Aorta (tissue), 5 donors: ENCODE measurements at places on chromosomes 7 and 10.

- no peak for DNase-seq
Observed at GRCh38 chr7:100490483-100491191, 6.9 kb downstream of the NYAP1 start.

DNA sequence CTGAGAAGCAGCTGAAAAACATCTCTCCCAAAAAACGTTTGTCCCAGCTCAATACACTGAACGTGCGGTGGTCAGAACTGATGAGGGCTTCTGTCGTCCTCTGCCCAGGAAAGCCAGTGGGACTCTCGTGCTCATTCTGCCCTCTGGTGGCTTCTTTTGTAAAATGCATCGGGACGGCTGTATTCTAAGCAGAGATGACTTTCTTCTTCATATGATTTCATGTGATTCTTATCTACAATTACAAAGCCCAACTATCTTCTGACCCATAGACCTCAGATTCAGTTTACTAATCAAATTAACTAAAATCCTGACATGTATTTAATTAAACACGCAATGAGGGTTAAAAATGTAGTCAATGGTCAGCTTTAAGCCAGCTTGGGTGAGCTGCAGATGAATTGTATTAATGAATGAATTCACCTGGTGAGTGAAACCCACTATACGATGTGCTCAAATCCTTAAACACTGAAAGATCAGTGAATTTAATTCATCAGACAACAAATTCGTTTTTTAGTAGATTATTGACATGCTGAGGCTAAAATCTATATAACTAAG is 117.6 kb upstream of the FAM204A start:
- DNase-seq = no peak

GRCh38 chr10:4069491-4069890 is 284.5 kb upstream of the KLF6 start:
- DNase-seq = no peak

- no peak for DNase-seq
Observed at GRCh38 chr10:21184216-21184615, 287.1 kb upstream of the NEBL start.

DNA sequence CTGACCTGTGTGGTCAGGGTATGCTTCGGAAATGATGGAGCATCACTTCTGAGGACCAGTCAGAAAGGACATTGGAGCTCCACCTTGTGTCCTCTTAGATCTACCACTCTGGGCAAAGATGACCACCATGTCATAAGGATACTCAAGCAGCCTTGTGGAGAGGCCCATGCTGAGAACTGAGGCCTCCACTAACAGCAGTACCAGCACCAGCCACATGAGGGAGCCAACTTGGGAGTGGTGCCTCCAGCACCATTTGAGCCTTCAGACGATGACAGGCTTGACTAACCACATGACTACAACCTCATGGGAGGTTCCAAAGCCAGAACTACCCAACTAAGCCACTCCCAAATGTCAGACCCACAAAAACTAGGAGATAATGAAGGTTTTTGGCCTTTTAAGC is 116.0 kb downstream of the NPTX2 start:
- no peak for DNase-seq

GRCh38 chr10:115417585-115418265 is 324.6 kb downstream of the ATRNL1 start:
- DNase-seq = peak; percentile 18

DNA sequence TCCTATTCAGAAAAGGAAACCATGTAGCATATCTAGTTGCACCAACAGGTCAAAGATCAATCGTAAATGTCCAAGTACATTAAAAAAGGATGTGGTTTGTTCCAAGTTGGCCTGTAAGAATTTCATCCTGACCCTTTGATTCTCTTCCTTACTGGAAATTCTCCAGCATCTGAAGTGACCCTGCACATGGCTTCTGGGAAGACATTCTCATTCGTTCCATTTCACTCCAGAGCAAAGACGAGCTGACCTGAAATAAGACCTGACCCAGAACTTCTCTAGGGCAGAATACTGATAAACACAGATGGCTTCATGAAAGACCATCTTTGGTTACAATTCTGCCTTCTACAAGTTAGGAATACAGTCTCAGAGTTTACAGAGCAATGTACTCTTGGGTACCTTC is 39.8 kb downstream of the ASB4 start:
- no peak for DNase-seq

- peak; percentile 90 for DNase-seq
Observed at GRCh38 chr10:47311932-47312662, 10.2 kb upstream of the GDF2 start.

- no peak for DNase-seq
Observed at GRCh38 chr7:56003749-56004148, 39.4 kb downstream of the NIPSNAP2 start.

GRCh38 chr10:27390681-27391080 is 113.4 kb upstream of the RAB18 start:
- no peak for DNase-seq

GRCh38 chr7:148110097-148110868 is 480.3 kb upstream of the C7orf33 start:
- no peak for DNase-seq

GRCh38 chr10:124282326-124282725 is 136.4 kb downstream of the OAT start:
- peak; percentile 25 for DNase-seq

DNA sequence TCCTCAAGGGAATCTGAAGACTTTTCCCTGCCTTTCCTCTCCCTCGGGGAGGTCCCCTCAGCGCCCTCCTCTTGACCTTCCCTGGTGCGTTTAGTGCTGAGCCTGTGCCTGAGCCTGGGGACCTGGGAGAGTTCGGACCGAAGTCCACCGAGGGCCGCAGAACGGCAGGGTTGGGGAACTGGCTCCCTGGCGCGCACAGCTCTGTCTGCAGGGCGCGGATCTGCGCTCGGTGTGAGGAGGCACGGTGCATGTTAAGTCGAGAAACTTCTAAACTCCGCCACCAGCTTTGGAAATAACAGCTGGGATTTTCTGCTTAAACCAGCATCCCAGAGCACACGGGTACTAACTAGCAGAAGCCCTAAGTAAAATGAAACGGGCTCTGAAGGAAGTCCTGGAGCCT is 44.2 kb upstream of the SLC29A4 start:
- DNase-seq = no peak

GRCh38 chr7:44097064-44097932 is 6.8 kb upstream of the AEBP1 start:
- peak; percentile 62 for DNase-seq

GRCh38 chr7:92987095-92987494 is 130.7 kb downstream of the SAMD9 start:
- no peak for DNase-seq

GRCh38 chr10:44963772-44964633 is 4.4 kb downstream of the RASSF4 start:
- no peak for DNase-seq

DNA sequence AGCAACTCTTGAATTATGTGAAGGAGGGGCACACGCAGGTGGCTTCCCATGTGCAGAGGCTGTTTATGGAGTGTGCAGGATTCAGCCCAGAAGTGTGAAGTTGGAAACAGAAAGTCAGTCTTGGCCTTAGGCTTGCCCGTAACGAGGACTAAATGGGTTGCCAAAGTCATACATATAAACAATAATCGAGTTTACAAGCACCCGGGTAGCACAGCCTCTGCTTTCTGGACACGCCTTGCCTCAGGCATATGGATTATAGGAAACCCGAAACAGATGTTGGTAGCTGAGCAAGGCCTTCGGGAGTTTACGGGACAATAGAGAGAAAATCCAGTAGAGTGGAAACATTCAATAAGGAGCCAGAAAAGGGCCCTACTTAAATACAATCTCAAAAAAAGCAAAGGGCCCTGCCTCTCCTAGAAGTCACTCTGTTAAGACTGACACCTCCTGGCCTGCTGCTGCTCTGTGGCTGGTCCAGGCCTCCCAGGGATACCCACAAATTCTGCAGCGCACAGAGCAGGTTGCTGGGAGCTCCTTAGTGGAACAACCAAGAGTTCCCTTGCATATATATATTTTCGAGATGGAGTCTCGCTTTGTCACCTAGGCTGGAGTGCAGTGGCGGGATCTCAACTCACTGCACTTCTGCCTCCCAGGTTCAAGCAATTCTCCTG is 48.5 kb downstream of the SMKR1 start:
- no peak for DNase-seq

GRCh38 chr10:33235251-33235884 is 99.1 kb downstream of the NRP1 start:
- no peak for DNase-seq

DNA sequence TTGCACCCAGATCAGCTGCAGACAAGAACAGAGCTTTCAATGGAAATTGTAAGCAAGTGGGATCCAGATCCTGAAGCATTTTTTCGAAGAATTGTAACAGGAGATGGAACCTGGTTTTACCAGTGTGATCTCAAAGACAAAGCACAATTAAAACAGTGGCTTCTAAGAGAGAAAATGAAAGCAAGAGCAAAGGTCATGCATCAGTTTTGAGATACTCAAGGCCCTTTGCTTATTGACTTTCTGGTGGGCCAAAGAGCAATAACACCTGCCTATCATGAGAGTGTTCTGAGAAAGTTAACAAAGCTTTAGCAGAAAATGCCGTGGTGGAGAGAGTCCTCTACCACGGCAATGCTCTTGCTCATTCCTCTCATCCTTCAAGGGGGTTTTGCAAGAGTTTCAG is 194.8 kb downstream of the TMEM178B start:
- DNase-seq = no peak

GRCh38 chr7:135661311-135662122 is 797 bp upstream of the STMP1 start:
- no peak for DNase-seq

- DNase-seq = no peak
Observed at GRCh38 chr7:50723888-50724287, 58.8 kb downstream of the GRB10 start.

DNA sequence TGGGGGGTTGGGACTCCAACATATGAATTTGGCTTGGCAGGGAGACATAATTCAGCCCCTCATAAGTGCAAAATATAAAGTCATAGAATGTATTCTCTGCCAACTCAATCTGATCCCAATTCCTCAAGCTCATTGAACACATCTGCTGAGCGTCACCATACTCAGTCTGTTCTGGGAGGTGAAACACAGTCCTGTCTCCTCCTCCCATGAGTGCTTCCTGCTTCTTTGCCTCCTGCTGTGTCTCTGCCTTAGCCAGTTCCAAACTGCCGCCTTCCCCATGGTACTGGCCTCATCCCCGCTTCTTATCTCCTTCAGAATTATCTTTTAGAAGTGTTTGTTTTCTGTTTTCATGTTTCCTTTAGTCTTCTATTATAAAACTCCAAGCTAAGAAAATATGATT is 365.5 kb downstream of the TNS3 start:
- no peak for DNase-seq

DNA sequence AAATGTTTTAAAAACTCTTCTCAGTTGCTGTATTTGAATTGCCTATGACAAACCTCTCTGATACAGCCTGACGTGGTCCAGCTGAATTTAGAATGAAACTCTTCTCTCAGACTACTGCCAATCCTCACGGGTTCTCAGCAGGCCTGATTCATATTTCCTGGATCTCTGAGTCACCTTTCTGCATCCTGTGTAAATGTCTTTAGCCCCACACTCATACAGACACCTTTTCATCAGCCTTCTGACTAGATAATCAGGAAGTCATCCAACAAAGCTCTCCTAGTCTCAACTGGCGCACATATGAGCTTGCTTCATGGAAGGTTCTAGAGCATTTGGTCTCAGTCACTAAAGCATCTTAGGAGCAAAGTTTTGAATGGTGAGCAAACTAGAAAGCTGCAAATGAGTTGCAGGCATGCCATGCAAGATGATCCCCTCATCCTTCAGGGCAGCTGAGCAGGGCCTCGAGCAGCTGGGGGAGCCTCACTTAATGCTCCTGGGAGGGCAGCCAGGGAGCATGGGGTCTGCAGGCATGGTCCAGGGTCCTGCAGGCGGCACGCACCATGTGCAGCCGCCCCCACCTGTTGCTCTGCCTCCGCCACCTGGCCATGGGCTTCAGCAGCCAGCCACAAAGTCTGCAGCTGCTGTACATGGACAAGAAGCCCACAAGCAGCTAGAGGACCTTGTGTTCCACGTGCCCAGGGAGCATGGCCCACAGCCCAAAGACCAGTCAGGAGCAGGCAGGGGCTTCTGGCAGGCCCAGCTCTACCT is 182.8 kb downstream of the ARHGAP12 start:
- no peak for DNase-seq

- DNase-seq = no peak
Observed at GRCh38 chr7:116120839-116121238, 89.5 kb upstream of the TES start.

DNA sequence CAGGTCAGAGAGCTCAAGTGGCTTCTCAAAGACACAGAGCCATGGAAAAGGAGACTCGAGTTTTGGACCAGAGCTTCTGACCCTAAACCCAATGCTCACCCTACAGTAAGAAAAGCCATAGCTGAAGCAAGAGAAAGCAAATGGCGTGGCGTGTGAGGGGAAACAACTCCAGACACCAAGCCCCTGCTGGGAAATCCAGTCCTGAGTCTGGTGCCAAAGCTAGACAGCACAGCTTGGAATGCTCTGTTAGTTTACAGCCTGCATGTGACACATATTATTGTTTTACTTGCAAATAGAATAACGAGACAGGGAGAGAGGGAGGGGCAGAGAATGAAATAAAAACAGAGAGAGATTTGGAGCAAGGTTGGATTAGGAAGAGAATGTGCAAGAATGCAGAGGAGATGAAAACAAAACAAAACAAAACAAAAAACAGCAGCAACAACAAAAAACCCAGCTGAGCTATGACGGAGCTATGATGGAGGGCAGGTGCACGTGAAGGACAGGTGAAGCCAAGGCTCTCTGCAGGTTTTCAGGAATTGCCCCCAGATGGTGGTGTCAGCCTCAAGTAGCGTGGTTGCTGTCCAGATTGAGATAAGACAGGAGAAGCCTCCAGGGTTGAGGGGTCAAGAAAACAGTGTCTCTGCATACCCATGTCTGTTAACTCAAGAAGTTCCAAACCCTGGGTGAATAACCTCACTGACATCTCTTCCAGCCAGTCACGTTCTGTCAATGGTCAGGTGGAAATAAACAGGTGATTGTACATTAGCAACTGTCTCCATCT is 69.7 kb upstream of the LRRC18 start:
- no peak for DNase-seq

GRCh38 chr7:8261711-8262695 is at the start of gene ICA1:
Gene ICA1, minus strand, starts transcription at chr7:8262167. Its CDS starts 26,241 bp downstream, at chr7:8235926.
- peak; percentile 75 for DNase-seq

GRCh38 chr10:112956631-112957350 is 6.7 kb downstream of the TCF7L2 start:
- no peak for DNase-seq

GRCh38 chr7:82331234-82331633 is 112.3 kb downstream of the CACNA2D1 start:
- no peak for DNase-seq

DNA sequence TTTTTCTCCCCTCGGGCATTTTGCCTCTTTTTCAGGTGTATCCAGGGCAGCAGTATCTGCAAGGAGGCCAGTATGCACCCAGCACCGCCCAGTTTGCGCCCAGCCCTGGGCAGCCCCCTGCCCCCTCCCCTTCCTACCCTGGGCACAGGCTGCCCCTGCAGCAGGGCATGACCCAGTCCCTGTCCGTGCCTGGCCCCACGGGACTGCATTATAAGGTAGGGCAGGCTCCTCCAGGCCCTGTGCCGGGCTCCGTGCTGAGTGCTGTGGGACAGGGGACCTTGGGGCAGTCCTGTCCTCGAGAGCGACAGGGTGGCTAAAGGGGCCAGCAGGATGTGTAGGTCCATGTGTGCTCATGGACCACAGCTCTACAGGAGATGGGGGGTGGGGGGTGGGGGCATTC is 10.6 kb downstream of the ZMIZ2 start:
- no peak for DNase-seq

GRCh38 chr7:150962553-150963399 is 15.3 kb downstream of the KCNH2 start:
- no peak for DNase-seq
